ENCODE measurements at places on chromosomes 5 and 9.
A peak's percentile ranks its signal among the peaks of the same experiment; 100 is the strongest.

- no peak for DNase-seq
- H3K27ac ChIP-seq, result peak overlapping the region; percentile 94
- H3K36me3 ChIP-seq, result no peaks in the 10 kb centered on the region
- H3K27me3 ChIP-seq, result peaks cover 3% of the 10 kb centered on the region
- no peak overlapping the region for H3K4me3 ChIP-seq
- peaks cover 52% of the 10 kb centered on the region for H3K4me1 ChIP-seq
These were observed 1.4 kb upstream of the N4BP3 start for GRCh38 chr5:178111925-178112324.

DNA sequence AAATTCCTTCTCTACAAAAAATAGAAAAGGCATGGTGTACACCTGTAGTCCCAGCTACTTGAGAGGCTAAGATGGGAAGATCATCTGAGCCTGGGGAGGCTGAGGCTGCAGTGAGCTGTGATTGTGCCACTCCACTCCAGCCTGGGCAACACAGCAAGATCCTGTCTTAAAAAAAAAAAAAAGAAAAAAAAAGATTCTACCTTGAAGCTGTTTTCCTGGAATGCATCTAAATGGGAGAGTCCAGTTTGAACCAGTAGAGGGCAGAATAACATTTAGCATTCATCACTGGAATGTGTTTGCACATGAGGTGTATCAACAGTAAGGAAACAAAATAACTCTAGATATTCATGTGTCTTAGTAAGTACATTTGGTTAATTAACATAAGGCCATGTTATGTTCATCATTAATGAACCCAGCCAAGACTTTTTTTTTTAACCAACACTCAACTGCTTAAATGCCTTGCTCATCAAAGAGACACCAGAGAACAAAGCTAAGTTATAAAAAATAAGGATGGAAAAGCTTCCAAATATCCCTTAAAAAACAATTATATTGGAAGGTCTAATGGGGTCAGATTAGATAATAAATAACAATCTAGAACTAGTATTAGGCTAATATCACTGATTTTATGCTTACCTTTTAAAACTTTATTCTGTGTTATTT lies 16.1 kb downstream of the IFNE start:
- H3K27ac ChIP-seq, result no peak overlapping the region
- no peak overlapping the region for H3K4me3 ChIP-seq

- no peak overlapping the region for H3K4me3 ChIP-seq
- no peaks in the 10 kb centered on the region for H3K36me3 ChIP-seq
- DNase-seq, result no peak
These were observed 245.9 kb downstream of the CTNND2 start for GRCh38 chr5:11658376-11658775.

GRCh38 chr5:107372723-107373450 lies 297.9 kb downstream of the EFNA5 start:
- no peak for DNase-seq
- no peak overlapping the region for H3K27ac ChIP-seq
- no peaks in the 10 kb centered on the region for H3K27me3 ChIP-seq
- no peak overlapping the region for H3K4me3 ChIP-seq
- no peaks in the 10 kb centered on the region for H3K4me1 ChIP-seq

GRCh38 chr9:107733523-107733894 lies 243.9 kb upstream of the KLF4 start:
- H3K36me3 ChIP-seq, result no peaks in the 10 kb centered on the region
- peaks cover 40% of the 10 kb centered on the region for H3K4me1 ChIP-seq
- DNase-seq, result no peak
- H3K27ac ChIP-seq, result peak overlapping the region; percentile 89
- H3K4me3 ChIP-seq, result no peak overlapping the region

DNA sequence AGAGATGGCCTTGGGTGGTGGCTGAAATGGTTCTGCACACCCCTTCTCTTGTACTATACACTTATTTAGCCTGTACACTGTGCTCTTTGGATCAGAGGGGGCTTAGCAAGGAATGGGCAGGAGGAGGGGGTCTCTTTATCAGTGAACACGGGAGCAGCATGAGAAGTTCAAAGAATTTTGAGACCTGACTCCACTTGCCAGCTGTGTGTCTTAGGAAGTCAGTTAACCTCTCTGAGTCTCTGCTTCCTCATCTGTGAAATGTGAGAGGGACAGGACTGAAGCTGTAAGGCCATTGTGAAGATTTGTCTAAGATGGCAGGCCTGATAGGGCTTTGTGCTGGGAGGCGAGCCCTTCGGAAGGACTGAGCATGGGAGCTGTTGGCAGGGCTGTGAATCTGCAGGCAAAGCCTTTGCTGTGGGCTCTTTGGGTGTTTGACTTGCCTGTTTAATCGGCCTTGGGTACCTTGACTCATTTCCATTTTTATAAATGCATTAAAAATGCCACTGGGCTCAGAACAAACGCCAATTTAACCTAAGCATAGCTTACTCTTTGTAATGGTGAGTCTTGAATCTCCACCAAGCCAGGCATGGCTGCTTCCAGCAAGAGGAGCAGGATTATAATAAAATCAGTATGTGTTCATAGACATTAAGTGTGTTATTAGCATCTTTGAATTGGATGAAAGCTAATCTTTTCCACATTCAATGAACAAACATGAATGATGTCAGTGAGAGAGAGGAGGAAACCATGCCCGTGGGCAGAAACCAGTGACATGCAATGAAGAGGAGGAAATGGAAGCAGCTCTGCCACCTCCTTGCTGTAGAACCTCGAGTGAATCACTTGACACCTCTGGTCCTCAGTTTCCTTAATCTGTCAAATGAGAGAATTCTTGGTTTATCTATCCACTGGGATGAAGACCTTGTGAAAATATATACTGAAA lies 89.4 kb downstream of the MACROH2A1 start:
- DNase-seq, result no peak
- H3K36me3 ChIP-seq, result no peaks in the 10 kb centered on the region
- no peaks in the 10 kb centered on the region for H3K27me3 ChIP-seq
- H3K27ac ChIP-seq, result no peak overlapping the region
- peaks cover 16% of the 10 kb centered on the region for H3K4me1 ChIP-seq
- H3K4me3 ChIP-seq, result no peak overlapping the region

GRCh38 chr9:133821601-133822429 lies 83.7 kb upstream of the SARDH start:
- H3K4me1 ChIP-seq, result no peaks in the 10 kb centered on the region
- DNase-seq, result no peak
- no peaks in the 10 kb centered on the region for H3K27me3 ChIP-seq

DNA sequence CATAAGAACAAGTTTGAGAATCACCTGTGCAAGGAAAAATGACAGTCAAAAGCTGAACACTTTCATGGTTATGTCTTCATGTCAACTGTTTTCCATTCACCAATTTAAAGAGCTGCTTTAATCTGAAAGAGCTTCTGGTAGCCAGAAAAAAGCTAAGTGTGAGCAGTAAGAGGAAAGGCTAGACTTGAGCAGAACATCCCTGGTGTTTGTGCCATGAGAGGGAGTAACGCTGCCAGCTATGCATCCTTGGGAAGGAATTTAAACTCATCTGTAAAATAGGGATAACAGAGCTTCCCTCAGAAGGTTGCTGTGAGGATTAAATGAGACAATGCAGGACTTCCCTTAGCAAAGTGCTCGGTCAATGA lies 193.7 kb downstream of the MAPKAP1 start:
- H3K36me3 ChIP-seq, result no peaks in the 10 kb centered on the region
- no peak for DNase-seq
- H3K27me3 ChIP-seq, result no peaks in the 10 kb centered on the region
- H3K4me3 ChIP-seq, result peak overlapping the region; percentile 38

- H3K4me1 ChIP-seq, result peaks cover 6% of the 10 kb centered on the region
- DNase-seq, result no peak
- no peaks in the 10 kb centered on the region for H3K27me3 ChIP-seq
- H3K4me3 ChIP-seq, result peak overlapping the region; percentile 33
- H3K27ac ChIP-seq, result peak overlapping the region; percentile 68
- H3K36me3 ChIP-seq, result peaks cover 92% of the 10 kb centered on the region
These were observed 8.2 kb upstream of the TOR4A start for GRCh38 chr9:137269231-137269772.

DNA sequence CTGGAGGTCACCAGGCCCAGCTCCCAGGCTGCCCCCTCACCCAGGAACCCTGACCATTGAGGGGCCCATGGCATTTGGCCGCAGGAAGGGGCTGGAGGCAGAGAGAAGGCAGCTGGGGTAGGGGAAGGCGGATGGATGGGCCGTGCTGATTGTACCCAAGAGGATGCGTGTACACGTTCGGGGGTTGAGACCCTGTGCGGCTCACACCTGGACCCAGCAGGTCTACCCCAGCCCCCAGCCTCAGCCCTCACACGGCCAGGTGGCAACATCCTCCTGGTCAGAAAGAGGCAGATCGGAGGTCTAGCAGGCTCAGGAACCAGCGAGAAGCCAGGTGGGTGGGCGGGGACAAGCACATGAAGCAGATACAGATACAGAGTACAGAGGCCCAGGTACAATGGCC lies 33.7 kb downstream of the NACC2 start:
- H3K36me3 ChIP-seq, result no peaks in the 10 kb centered on the region
- H3K4me3 ChIP-seq, result no peak overlapping the region
- H3K4me1 ChIP-seq, result peaks cover 68% of the 10 kb centered on the region
- no peak overlapping the region for H3K27ac ChIP-seq
- H3K27me3 ChIP-seq, result no peaks in the 10 kb centered on the region
- no peak for DNase-seq

GRCh38 chr9:90813046-90813445 lies 11.4 kb downstream of the SYK start:
- no peaks in the 10 kb centered on the region for H3K27me3 ChIP-seq
- no peak for DNase-seq
- H3K4me1 ChIP-seq, result peaks cover 21% of the 10 kb centered on the region
- H3K4me3 ChIP-seq, result no peak overlapping the region

DNA sequence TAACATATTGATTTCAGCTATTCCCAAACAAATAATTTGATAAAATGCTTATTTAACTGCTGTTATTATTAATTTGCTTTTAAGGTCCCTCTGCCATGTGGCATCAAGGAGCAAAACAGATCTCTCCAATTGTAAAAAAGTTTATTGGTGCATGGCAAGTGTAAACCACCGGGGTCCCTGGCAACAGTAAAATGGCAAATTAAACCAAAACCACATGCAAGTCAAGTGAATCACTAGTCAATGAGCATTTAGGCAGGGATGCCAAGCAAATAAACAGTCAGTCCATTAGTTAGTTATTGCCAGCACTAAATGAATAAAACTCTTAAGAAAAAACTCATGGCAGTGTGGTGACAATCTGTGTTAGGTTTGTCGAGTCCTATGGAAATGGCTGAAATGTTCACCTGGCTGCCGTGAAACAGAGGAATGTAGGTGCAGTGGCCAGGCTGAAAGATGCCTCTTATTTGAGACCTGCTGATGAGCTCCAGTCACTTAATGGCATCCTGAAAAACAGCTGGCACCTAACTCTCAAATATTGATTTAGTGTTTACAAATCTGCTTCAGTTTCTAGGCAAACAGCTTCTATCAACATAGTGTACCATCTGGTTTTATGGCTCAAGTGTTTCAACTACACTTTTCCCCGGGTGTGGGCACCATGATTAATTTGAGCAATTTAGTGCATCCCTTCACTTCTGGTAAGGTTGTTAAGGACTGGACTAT lies 296.5 kb upstream of the ITGA1 start:
- H3K36me3 ChIP-seq, result no peaks in the 10 kb centered on the region
- H3K27me3 ChIP-seq, result no peaks in the 10 kb centered on the region
- no peak for DNase-seq
- H3K27ac ChIP-seq, result no peak overlapping the region

DNA sequence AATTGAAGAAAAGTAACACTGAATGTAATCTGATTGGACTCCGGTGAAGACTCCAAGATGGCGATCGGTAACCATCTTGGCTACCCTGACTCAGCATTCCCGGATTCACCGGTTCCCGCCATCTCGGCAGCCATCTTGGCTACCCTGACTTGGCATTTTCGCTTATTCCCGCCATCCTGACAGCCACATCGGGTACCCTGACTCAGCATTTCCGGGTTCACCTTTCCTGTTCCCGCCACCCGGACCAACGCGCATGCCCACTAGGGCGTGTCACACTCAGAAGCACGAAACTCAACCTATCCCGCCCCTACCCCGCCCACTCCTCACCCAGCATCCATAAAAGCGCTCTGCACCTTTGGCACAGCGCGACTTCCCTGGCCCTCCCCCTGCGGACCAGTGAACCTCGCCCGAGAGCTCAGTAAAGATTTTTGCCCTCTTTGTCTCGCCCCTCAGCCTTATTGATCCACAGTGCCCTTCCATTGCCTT lies 17.2 kb downstream of the SPTLC1 start:
- no peak for DNase-seq
- H3K4me1 ChIP-seq, result peaks cover 7% of the 10 kb centered on the region
- no peaks in the 10 kb centered on the region for H3K27me3 ChIP-seq
- no peaks in the 10 kb centered on the region for H3K36me3 ChIP-seq

GRCh38 chr5:117054911-117055310 lies 480.3 kb upstream of the SEMA6A start:
- H3K4me3 ChIP-seq, result no peak overlapping the region
- no peak for DNase-seq
- H3K27ac ChIP-seq, result no peak overlapping the region

DNA sequence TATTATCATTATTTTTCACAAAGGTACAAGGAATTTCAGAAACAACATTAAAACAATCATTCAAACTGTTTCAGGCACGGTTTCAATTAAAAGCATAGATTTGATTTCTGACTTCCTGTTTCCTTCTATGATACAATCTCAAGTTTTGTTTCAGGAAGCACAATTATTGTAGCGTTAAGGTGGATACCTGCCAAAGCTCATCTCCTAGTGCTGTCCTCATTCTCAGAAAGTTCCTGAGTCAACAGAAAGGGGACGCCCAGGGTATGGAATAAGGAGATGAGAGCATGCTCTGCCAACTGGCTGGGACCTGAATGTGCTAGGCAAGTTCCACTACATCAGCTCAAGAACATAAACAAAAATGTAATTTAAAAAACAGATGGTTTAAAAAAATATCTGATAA lies 2.0 kb upstream of the TRIM14 start:
- no peak overlapping the region for H3K27ac ChIP-seq
- no peaks in the 10 kb centered on the region for H3K27me3 ChIP-seq
- H3K4me3 ChIP-seq, result no peak overlapping the region

- H3K27me3 ChIP-seq, result no peaks in the 10 kb centered on the region
- no peaks in the 10 kb centered on the region for H3K36me3 ChIP-seq
- no peak overlapping the region for H3K4me3 ChIP-seq
- no peak for DNase-seq
- H3K4me1 ChIP-seq, result peaks cover 19% of the 10 kb centered on the region
- no peak overlapping the region for H3K27ac ChIP-seq
These were observed 46.1 kb downstream of the RFX3 start for GRCh38 chr9:3479514-3480352.

DNA sequence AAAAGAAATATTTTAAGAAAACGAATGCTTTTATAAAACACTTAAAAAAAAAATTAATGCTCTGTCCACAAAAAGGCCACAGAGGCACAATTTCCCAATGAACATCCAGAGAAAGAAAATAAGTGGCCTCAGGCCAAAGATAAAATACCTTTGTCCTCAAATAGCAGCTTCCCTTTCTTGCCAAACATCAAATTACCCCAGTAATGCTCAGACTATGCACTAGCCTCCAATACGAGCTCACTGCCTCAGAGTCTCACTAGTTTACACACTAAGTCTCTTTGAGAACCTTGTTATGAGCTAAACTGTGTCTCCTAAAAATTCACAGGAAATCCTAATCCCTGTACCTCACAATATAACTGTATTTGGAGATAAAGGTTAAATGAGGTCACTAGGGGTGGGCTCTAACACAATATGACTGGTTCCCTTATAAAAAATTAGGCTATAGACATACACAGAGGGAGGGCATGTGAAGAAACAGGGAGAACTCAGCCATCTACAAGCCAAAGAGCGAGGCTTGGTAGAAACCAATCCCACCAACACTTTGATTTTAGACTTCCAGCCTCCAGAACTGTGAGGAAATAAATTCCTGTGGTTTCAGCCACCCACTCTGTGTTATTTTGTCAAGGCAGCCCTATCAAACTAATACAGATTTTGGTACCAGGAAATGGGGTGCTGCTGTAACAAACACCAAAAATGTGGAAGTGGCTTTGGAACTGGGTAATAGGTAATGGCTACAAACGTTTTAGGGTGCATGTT lies 4.4 kb downstream of the MPDZ start:
- no peaks in the 10 kb centered on the region for H3K36me3 ChIP-seq
- H3K4me1 ChIP-seq, result peaks cover 36% of the 10 kb centered on the region
- DNase-seq, result no peak
